ENCODE measurements at places on chromosomes 5 and 9. TPM values are rescaled to one million over a fixed set of nuclear protein-coding genes. Genes with fewer than 3 reads are reported as not detected.

Gene ERAP2
- polyA plus RNA-seq, result 11.5 TPM

Gene PTGDS
- polyA plus RNA-seq, result 87.8 TPM

Gene SAXO1
- 0.14 TPM for polyA plus RNA-seq

Gene ST8SIA4
- 3.9 TPM for polyA plus RNA-seq

Gene LOX
- polyA plus RNA-seq, result 43.7 TPM

Gene SLC4A9
- 36.4 TPM for polyA plus RNA-seq

Gene C7
- 118 TPM for polyA plus RNA-seq

Gene TNFSF15
- 9.7 TPM for polyA plus RNA-seq

Gene SCGB3A2
- polyA plus RNA-seq, result not detected

DNA sequence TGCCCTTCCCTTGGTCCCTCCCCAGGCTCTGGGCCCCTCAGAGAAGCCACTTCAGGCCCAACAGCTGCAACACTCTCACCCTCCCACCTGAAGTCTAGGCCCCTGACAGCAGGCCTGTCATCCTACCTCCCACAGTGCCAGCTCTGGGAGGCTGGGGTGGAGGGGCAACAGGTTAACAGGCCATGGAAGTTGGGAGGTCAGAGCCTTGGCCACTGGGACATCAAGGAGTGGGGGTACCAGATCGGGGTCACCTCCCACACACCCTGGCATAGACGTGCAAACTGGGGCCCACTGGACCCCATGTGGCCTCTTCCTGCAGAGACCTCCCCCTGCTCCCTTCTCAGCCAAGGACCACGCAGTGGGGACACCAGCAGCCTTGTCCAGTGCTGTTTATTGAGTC, 2.8 kb downstream of the SSNA1 start:
- DNase-seq, result no peak

GRCh38 chr9:69975681-69976080, 68.0 kb upstream of the MAMDC2 start:
- no peak for DNase-seq

DNA sequence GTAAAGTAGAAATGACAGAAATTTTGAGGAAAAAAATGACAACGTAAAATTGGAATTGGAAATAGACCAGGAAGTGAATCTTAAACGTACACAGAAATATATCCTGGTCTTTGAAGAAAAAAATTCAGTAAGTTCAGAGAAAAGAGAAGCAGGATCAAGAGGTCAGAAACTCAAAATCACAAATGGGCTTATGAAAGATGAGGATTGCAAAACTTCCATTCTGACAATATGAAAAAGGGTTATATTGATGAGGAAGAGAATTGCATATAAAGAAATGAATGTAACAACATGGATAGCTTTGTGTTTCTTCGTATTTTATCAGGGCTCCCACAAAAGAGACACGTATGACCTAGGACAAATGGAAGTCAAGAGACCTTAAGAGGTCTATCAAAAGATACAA, 58.1 kb downstream of the OXCT1 start:
- DNase-seq, result no peak

DNA sequence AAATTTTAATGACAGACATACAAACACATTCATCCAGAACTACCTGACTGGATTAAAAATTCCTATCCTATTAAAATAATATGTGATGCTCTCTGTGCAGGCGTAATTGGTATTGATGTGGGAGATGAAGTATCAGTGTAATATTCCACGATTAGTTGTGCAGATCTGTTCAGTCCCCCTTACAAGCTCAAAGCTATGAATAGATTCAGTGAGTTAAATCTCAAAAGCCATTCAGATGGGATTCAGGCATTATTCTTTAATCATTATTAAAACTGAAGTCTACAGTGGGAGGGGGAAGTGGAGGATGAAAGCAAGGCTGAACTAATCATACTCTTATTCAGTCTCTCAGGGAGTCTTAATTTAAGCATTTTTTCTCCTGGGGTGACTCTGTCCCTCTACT, 855.8 kb downstream of the EFNA5 start:
- DNase-seq, result no peak

- no peak for DNase-seq
Observed at GRCh38 chr9:128116104-128117083, 11.1 kb downstream of the PTGES2 start.

DNA sequence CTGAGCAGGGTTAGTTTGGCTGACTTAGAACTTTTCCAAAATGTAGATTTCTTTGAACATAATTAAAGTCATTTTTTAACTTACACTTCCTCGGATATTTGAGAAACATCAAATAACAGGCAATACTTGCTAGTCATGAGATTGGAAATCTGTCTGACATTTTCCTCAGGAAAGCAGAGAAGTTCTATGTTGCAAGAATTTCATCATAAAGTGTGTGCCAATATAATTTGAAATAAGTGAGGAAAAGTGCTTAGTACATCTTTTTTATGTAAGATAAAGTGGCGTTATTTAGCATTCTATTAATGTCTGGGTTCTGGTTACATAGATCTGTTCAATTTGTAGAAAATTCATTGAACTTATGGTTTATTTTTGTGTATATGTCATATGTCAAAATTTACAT, 48.7 kb upstream of the C5orf47 start:
- no peak for DNase-seq

GRCh38 chr9:35835766-35836165, 6.7 kb downstream of the TMEM8B start:
- no peak for DNase-seq

DNA sequence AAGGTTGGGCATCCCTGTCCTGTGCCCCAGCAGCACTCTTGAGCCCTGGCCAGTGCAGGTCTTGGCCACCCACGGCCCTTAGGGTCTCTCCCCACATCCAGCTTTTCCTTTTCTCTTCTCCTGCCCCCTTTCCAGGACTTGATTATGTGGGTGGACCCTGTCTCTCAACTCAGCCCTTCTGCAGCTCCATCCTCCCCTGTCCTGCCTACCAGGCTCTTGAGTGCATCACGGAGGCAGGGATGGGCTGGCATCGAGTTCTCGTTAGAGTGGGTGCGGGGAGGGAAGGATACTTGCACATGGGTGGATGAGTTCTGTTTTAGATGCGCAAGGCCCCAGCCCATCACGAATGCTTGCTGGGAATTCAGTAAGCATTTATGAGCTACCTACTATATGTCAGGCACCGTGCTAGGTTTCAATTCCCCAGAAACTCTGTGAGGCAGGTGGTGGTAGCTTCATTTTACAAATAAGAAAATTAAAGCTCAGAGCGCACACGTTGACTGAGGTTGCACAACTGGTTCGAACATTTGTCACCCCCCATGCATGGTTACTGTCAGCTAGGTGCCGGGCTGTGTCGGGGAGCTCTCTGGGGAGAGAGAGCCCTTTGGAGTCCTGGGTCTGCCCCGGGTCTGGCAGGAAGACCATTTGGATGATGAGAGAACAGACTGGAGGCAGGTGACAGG, 144.6 kb upstream of the PITX1 start:
- DNase-seq, result no peak

DNA sequence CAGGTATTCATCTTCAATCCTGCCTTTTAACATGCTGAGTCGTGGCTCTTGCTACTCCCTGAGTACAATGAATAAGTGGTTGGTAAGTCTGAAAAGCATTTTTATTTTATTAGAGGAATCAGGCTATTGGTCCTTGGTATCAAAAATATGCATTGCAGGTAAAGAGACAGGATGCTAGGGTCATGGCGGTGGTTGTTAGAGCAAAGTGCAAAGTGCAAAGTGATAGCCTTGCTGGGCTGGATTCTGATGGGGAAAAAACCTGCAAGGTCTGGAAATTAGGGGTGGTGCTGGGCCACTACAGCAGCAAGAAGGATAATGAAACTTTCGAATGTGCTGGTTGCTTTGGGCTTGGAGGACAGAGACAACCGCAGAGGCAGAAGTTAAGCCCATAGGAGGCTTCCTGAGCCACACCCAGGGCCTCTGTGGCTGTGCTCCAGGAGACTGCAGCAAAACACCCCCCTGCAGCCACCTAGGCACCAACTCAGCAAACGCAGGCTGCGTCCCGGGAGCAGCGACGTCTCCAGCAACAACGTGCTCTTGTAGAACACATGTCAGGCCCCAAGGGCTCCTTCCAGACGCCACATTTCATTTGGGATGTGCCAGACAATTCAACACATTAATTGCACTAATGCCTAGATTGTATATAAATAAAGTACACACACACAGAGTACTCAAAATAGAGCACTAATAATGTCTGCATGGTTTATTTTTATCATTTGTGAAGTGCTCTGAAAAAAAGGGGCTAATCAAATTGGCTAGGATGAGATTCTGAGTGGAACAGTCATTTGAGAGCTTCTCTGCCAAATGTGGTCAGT, 149.8 kb upstream of the RAPGEF1 start:
- DNase-seq, result no peak

- DNase-seq, result no peak
Observed at GRCh38 chr9:20559231-20559890, 62.9 kb downstream of the MLLT3 start.

- DNase-seq, result no peak
Observed at GRCh38 chr5:33275921-33276627, 164.7 kb upstream of the TARS1 start.

DNA sequence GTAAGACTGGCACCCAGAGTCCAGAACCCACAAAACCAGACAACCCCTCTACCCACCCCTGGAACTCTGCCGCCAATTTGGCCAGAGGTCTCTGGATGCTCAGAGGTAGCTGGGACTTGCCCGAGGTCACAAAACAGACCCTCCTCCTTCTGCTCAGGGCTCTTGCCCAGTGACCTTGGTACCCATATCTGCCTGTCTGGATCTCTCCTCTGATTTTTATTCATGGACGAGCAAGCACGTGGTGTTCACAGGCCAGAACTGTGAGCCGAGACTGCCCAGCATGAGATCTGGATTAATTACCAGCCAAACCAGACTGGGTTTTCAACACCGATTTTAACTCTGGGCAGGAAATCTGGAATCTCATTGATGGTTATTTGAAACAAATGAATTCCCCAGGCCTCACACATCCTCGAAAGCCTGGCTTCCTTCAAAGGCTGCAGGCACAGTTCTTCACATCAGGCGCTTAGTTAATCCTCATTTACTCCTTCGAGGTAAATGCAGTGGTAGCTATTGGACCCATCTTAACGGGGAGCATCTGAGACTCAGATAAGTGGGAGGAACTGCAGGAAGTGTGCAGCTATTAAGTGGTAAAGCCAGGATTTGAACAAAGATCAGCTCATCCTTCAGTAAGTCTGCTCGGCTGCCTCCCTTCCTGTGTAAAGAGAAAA, 21.4 kb downstream of the COL27A1 start:
- no peak for DNase-seq

- no peak for DNase-seq
Observed at GRCh38 chr5:42828671-42829070, 17.0 kb upstream of the SELENOP start.

DNA sequence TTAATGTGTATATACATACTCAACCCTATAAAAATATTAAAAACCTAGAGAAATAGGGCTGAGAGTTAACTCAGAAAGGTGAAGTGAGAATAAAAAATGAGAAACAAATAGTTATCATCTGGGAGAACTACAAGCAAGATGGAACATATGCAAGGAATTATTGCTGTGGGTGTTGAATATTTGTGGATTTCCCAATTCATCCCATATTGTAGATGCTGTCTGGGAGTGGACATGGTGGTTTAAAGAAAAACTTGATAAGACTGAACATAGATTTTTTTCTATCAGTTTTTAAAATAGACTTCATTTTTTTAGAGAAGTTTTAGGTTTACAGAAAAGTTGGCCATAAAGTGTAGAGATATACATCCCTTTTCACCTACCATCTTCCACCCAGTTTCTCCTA, 263.5 kb downstream of the SPATA31D1 start:
- DNase-seq, result no peak

DNA sequence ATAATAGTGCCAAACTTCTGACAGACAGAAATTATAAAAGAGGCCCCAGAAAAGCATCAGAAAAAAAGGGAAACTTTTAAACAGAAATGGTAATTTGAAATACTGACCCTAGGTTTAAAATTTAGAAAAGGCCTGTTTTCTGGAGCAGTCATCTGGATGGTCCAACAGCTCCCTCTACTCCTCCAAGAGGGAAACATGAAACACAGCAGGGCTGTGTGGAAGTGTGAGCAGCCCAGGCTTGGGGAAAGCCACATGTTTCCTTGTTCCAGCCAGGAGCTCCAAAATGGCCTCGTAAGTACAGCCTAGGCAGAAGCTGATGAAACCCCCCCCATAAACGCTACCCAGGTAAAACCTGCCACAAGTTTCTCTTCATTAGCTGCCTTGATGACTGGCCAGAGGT, 499.3 kb upstream of the ADAMTS16 start:
- no peak for DNase-seq

DNA sequence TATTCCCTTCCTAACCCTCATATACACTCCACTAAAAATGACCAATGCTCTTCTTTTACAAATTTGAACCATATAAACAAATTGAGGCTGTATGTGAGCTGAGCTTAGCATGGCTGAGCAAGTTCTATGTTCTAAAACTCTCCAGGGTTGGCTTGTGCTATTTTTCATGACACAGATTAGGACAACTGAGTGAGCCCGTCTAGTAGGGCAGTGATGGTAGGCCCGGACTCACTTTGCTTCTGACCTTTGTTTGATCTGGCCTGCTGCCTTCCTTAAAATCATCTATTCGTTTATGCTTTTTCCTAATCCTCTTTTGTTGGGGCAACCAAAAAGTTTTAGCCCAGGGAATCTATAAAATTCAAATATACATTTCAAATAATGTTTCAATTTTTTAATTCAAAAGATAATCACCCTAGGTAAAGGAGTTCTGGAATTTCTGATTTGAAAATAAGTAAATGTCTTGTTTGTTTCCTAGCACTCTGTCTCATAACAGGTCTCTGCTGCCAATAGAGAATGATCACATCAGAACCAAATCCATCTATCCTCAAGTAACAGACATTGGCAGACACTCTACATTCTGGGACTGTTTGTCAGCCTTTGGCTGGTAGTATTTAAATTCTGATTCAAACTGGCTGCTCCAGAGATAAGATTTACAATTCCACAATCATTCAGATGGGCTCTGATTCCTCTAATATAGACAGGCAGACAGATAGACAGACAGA, 217.0 kb upstream of the TARS1 start:
- no peak for DNase-seq

- no peak for DNase-seq
Observed at GRCh38 chr5:171614511-171614910, 171.1 kb upstream of the SMIM23 start.

- no peak for DNase-seq
Observed at GRCh38 chr5:6949230-6949629, 236.0 kb downstream of the TENT4A start.

GRCh38 chr5:14325369-14325768, 182.2 kb downstream of the TRIO start:
- DNase-seq, result no peak

DNA sequence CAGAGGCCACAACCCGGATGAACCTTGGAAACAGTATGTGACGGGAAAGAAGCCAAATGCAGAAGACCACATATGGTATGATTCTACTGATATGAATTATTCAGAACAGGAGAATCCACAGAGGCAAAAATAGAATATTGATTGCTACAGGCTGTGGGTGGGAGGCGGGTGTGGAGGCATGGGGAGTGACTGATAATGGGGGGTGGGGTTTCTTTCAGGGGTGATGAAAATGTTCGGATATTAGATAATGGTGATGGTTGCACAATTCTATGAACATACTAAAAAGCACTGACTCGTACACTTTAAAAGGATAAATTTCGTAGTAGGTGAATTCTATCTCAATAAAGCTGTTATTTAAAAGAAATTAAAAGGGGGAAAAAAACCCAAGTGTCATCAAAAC, 10.7 kb downstream of the IL4 start:
- no peak for DNase-seq
